ENCODE measurements at places on chromosomes 13 and 19. TPM values are rescaled to one million over a fixed set of nuclear protein-coding genes. Genes with fewer than 3 reads are reported as not detected.

DNA sequence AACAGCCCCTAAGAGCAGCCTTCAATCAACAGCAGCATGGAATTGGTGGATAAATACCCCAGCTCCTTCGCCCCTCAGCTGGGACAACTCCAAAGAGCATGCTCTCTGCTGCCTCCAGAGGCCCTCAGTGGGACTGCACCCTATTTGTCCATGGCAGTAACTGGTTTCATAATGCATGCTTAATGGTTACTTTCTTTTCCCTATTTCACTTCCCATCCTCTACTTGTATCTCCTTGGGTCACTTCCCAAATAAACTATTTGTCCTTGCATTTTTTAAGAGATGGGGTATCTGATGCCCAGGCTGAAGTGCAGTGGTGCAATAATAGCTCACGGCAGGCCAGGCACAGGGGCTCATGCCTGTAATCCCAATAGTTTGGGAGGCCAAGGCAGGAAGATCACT lies 13.5 kb upstream of the TPM4 start:
- DNase-seq, result no peak

- no peak for DNase-seq
Observed at GRCh38 chr13:80245162-80245733, 95.7 kb downstream of the SPRY2 start.

- no peak for DNase-seq
Observed at GRCh38 chr19:16659464-16659831, 496 bp downstream of the SMIM7 start.

GRCh38 chr19:33814181-33815165 lies 17.8 kb downstream of the KCTD15 start:
- no peak for DNase-seq

GRCh38 chr13:46698910-46699460 lies 98.0 kb downstream of the ESD start:
- DNase-seq, result no peak

The ZFP36 gene
- 9.7 TPM for total RNA-seq

The HMGB1 gene
- 888 TPM for total RNA-seq

The LYPD5 gene
- total RNA-seq, result not detected

The TBXA2R gene
- total RNA-seq, result 0.17 TPM

The GDF15 gene
- 76.3 TPM for total RNA-seq
